ENCODE measurements at places on chromosomes 1 and 21.
A peak's percentile ranks its signal among the peaks of the same experiment; 100 is the strongest.

DNA sequence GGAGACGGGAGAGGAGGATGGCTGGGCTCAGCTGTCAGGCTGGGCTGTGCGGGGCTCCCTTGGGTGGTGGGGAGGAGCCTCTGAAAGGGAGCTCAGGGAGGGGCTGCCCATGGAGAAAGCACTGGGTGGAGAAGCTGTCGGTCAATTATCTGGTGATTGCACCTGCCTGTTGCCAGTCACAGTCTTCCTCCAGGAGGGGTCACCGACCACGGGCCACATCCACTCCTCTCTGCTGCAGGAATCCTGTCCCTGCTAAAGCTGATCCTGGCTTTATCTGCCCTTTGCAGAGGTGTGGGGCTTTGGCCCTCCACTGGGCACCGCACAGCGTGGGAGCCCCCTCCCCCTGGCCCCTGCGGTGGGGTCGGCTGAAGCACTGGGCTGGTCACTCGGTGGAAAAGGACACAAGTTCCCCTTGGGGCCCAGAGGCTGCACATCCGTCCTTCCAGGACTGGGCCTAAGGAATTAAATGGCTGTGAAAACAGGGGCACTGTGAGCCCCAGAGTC is 21.8 kb upstream of the COL18A1 start:
- DNase-seq, result no peak

DNA sequence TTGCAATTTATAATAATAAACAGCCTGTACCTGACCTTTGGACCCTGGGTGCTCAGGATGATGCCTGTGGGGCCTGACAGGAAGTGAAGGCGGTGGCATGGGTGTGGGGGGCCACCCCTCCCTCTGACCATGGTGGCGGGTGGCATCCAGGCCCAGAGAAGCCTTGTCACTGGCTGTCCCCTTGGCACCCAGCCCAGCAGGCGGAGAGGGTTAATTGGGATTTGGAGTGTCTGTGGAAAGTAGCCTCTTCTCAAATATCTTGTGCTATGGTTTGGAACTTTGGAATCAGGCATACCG is 20.5 kb downstream of the SOX13 start:
- no peak for DNase-seq

- DNase-seq, result no peak
These were observed 16.5 kb downstream of the TTF2 start for GRCh38 chr1:117076648-117077047.

DNA sequence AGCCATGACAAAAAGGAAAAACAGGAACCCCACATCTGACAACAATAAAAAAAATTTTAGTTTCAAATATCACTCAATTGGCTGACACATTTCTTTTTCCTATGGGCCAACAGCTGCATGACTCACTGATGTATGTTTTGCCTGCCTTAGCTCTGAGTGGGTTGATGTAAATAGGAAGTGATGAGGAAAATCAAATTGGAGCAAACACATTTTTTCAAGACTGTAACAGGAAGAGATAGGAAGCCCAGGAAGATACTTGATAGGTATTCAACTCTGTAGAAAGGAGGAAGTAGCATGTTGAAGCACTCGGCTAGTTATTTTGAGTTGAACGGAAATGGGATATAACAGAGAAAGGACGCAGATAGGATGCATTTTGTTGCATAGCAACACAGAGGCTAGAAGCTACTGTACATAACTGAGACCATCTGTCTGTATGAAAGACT is 168.0 kb upstream of the NR5A2 start:
- no peak for DNase-seq

DNA sequence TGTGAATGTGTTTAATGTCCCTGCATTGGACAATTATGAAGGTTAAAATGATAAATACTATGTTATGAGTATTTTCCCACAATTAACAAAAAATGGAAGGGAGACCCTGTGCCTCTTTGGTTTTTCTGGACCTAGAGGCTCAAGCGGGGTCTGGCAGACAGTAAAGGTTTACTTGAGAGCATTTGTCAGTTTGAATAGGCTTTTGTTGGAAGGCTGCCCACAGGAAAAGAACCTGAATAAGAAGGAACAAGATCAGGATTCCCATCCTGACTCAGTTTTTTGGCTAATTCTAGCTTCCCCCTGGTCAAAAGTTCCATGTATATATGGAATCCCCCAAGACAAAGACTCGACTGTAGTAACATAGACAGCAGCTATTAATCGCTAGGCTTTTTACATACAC is 150.9 kb upstream of the JUN start:
- no peak for DNase-seq

GRCh38 chr1:17239420-17239819 is 9.5 kb upstream of the PADI3 start:
- no peak for DNase-seq

DNA sequence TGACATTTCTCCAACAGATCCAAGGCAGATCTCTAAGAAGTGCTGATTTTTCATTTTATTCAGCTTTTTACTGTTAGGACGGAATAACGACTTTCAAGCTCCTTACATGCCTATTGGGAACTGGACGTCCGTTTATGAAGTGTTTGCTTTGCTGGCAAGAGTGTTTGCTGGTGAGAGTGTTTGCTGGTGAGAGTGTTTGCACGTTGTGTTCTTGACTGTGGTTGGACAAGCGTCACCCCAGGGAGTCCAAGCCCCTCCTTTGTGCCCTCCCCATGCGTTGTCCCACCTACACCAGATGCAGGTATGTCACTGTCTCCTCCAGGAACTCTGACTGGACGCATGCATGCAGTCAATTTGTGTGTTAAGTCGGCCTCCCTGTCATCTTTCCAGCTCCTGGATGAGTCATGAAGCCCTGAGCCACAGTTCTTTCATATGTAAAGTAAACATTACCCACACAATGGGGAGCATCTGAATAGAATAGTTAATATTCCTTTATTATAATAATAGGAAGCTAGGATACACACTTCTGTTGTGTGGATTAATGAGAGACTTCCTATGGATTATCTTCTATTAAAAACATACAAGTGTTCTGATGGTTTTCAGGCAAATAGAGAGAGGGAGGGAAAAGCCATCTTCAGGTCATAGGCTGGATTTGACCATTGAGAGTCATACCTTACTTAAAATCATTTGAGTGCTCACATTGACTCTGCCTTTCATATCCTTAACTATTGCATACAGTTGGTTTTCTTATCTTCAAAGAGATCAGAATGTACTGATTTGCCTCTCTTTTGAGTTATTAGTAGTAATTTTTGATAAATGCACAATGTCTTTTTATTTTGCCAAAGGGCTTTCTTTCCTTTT is 119.2 kb downstream of the GALNT2 start:
- no peak for DNase-seq

DNA sequence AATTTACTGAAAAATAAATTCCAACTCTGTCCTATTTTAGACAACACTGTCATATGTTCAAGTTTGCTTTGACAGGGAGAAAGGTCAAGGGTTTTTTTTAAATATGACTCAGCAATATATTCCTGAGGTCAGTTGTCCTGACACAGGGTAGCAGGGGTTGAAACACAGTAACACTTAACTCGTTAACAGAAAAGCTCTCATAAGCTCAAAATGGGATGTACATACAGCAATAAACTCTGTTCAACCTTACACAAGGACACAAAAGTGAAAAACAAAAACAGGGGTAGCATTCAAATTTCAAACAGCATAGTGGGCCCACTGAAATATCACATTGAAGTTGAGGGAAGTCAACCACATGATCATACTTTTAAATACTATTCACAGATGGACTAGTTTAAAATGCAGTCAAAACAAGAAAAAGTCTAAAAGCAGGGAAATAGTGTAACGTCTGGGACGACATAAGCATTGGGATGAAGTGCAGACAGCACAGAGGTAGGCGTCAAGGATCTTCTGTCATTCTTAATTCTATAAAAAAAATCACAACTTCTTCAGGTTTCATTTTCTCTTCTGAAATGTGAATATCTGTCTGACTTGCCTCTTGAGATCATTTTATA is 89.9 kb downstream of the SLC44A5 start:
- no peak for DNase-seq

DNA sequence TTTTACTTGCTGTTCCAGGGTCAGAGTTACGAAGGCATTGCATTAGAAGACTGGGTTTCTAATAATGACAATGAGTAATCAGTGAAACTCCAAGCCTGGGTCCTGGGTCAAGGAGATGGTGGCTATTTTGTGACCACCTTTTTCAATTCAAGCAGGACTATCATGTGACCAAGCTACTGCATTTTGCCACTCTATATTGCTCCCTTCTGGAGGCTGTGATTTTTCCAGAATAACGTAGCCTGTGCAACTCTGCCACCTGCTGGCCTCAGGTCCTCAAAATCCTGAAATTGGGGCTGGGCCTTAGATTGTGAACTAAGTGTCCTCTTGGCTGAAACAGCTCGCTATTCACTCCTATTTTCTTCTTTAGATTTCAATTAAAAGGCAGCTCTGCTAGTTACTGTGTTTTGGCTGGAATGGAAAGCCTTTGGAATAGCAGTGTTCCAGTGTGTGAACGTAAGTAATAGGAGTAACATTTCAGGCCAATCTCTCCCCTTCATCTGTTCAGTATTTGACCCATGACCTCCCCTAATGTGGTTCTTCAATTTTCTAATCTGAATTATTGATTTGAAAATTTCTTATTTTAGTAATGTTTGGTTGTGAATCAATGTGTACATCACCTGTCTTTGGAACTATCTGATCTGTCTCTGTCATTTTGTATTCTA is 52.9 kb upstream of the CD46 start:
- peak; percentile 33 for DNase-seq

DNA sequence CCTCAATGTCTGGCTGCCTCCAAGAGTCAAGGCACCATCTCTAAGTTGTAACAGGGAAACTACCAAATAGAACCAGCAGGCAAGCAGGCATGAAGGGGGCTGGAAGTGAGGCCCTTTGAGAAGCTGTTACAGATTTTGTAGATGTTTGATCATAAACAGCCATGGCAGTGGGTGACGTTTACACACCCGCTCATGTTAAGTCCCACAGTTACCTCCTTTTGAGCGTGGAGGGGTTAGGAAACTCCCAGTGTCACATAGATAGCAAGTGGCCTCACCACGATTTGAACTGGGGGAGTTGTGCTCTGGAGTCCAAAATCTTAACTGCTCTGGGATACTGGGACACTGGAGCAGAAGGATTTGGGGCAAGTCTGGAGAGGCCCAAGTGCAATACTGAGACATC is 192.4 kb downstream of the HIVEP3 start:
- DNase-seq, result no peak

DNA sequence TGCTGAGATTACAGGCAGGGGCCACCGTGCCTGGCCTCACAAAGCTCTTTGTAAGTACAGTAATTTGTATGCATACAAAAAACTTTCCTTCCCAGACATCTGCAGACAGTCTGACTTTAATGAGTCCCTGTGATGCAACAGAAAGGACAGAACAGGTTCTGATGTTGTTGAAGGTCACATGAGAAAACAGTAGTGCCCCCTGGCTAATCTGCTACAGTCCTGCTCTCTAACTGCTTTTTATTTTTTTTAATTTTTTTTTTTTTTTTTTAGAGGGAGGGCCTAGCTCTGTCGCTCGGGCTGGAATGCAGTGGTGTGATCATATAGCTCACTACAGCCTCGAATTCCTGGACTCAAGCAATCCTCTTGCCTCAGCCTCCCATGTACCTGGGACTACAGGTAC is 36.7 kb downstream of the ACBD3 start:
- DNase-seq, result no peak

- DNase-seq, result no peak
These were observed 777 bp downstream of the LRRC41 start for GRCh38 chr1:46302641-46303037.

DNA sequence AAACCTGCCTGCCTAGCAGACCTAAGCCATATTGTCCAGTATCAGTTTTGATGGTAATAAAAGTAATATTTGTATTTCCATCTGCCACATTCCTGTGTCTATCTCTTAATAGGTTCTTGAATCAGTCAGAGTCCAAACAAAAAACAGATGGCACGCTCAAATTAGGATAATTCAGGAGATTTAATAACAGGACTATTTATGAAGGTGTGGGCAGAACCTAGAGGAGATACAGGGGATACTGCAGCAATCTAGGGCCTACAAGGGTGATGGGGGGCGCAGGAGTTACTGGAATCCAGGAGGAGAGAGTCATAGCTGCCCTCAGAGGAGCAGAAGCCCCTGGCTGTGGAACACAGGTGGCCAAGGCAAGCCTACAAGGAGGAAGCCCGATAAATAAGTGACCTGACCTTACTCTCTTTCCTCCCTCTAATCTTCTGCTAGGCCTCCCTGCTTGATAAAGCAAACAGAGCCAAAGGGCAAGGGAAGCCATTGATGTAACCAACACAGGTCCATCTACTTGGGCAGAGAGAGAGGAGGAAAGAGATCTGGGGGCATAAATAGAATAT is 11.9 kb upstream of the HYI start:
- DNase-seq, result no peak

DNA sequence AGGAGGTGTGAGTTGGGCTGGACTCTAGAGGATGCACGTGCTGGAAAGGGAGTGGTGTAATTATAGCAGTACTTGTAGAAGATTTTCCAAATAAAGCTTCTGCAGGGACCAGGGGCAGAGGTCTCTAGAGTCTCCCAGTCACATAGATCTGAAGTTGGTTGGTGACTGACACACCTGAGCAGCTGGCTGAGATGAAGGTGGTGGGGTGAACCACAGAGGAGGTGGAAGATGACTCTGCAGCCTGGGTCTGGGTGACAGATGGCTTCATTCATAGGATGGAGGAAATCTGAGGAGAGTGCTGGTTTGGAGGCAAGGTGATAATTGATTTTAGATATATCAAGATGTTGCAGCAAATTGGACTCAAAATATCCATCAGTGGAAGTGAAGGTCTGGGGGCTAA is 178.9 kb upstream of the IVNS1ABP start:
- no peak for DNase-seq

GRCh38 chr1:109248797-109249629 is at the start of gene CELSR2:
TSS of gene CELSR2 (plus strand) at chr1:109249539. CDS start at chr1:109250080, 541 bp downstream.
- peak; percentile 29 for DNase-seq

GRCh38 chr21:19130379-19131028 is 726.9 kb upstream of the TMPRSS15 start:
- DNase-seq, result no peak

GRCh38 chr21:31886915-31887314 is 14.1 kb downstream of the HUNK start:
- no peak for DNase-seq

GRCh38 chr1:31848381-31848897 is 32.6 kb upstream of the SPOCD1 start:
- peak; percentile 19 for DNase-seq

DNA sequence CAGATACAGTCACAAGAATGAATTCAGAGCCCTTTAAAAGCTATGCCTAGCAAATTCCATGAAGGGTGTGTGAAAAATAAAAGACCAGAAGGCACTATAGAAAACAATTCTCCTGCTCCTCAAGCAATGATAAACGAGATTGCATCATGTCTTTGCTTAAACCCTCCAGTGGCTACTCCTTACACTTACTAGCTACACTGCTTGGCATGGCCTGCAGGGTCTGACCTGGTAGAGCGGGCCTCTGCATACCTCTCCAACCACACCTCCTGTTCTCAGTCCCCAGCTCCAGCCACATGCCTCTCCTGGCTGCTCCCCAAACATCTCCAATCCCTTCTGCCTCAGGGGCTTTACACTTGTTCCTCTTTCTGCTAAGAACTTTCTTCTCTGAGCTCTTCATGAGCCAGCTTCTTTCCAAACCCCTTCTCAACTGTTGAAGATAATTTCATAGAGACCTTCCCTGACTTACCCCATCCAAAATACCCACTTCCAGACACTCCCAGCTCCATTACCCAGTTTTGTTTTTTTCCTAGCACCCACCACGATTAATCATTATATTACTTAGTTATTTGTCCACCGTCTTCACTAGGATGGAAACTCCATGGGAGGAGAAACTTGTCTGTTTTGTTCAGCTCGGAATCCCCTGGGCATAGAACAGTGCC is 11.2 kb upstream of the CREG1 start:
- DNase-seq, result no peak

GRCh38 chr1:151510020-151510405 is 1.2 kb upstream of the CGN start:
- DNase-seq, result no peak

- no peak for DNase-seq
These were observed 46.7 kb upstream of the MTR start for GRCh38 chr1:236748268-236748870.
